ENCODE measurements at places on chromosomes 12 and 14. TPM values are rescaled to one million over a fixed set of nuclear protein-coding genes. Genes with fewer than 3 reads are reported as not detected.

DNA sequence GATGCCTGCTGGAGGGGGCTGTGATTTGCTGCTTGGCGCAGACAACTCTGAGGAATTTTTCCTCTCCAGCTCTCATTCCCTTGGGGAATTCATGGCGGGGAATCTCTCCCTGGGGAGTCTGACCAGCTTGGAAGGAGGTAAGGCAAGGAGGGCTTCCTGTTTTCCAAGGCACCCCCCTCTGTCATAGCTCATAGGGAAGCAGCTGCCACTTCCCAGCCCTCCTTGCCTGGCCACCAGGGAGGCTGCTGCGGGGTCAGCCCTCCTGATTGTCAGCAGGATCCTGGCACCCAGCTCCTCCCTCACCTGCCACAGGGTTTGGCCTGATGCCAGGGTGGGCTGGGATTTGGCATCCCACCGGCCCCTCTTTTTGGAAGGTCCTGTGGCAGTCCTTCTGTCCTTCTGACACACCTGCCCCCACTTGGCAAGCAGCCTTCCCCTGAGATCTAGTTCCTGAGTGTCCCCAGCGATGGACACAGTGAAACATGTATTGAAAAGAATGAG, 74.9 kb downstream of the TSPAN9 start:
- no peak overlapping the region for H3K4me3 ChIP-seq
- DNase-seq = no peak
- peaks cover 16% of the 10 kb centered on the region for H3K27me3 ChIP-seq
- H3K36me3 ChIP-seq = no peaks in the 10 kb centered on the region

DNA sequence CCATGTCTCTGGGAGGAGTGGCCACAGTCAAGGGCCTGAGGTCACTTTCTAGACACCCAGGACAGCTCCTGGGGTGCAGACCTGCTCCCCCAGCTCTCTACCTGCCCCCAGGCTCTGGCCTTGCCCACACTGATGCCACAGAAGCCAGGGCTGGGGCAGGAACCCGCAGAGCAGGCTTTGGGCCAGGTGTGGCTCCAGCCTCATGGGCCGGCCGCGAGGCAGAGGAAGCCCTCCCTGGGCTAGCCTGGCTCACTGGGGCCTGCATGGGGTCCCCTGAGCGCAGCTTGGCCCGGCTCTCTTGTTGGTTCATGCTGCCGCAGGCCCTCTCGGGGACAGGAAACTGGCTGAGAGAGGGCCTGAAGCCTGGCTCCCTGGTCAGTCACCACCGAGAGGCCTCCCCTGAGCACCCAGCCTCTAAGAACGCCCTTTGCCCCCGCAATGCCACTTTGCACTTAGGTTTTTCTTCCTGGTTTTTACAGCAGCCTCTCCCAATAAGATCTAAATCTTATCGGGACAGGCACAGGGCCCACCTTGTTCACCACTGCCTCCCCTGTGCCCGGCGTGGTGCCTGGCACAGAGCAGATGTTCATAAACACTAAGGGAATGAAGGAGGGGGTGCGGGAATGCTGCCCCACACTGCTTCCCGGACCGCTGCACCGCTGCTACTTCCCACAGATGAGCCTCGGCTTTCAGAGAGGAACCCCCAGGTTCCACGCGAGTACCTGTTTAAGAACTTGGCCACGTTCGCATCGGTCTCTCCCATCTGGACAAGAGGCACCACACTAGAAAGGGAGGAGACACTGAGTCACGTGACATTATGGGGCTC, 14.7 kb downstream of the MMAB start:
- no peaks in the 10 kb centered on the region for H3K27me3 ChIP-seq
- no peak overlapping the region for H3K27ac ChIP-seq
- no peaks in the 10 kb centered on the region for H3K4me1 ChIP-seq
- peaks cover 20% of the 10 kb centered on the region for H3K36me3 ChIP-seq
- DNase-seq = no peak

GRCh38 chr12:115722181-115722580, 555.3 kb downstream of the MED13L start:
- no peaks in the 10 kb centered on the region for H3K27me3 ChIP-seq
- no peaks in the 10 kb centered on the region for H3K4me1 ChIP-seq
- no peak for DNase-seq
- H3K36me3 ChIP-seq = no peaks in the 10 kb centered on the region

PTPN6 gene
- total RNA-seq = 346 TPM

GRCh38 chr14:100376751-100377171, 53.6 kb downstream of the SLC25A47 start:
- peaks cover 52% of the 10 kb centered on the region for H3K4me1 ChIP-seq
- no peak for DNase-seq
- H3K36me3 ChIP-seq = peaks cover 25% of the 10 kb centered on the region
- peak overlapping the region; percentile 95 for H3K4me3 ChIP-seq

DNA sequence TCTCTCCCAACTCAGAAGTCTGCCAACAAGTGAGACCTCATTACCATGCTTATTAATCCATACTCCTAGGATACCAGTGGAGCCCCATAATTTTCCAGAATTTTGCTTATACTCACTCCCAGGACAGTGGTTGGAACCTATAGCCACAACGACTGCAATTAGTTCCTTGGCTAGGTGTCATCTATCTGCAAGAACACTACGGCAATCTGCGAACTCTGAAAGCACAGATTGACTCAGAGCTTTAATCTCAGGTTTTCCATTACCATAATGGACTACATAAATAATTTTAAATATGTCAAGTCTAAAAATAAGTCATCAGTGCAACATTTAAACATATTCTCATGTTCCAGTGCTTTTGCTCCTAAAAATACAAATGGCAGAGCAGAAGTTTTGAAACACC, 33.4 kb downstream of the TMTC3 start:
- no peak overlapping the region for H3K4me3 ChIP-seq
- no peak for DNase-seq
- no peaks in the 10 kb centered on the region for H3K27me3 ChIP-seq
- no peaks in the 10 kb centered on the region for H3K4me1 ChIP-seq
- H3K36me3 ChIP-seq = peaks cover 51% of the 10 kb centered on the region

DNA sequence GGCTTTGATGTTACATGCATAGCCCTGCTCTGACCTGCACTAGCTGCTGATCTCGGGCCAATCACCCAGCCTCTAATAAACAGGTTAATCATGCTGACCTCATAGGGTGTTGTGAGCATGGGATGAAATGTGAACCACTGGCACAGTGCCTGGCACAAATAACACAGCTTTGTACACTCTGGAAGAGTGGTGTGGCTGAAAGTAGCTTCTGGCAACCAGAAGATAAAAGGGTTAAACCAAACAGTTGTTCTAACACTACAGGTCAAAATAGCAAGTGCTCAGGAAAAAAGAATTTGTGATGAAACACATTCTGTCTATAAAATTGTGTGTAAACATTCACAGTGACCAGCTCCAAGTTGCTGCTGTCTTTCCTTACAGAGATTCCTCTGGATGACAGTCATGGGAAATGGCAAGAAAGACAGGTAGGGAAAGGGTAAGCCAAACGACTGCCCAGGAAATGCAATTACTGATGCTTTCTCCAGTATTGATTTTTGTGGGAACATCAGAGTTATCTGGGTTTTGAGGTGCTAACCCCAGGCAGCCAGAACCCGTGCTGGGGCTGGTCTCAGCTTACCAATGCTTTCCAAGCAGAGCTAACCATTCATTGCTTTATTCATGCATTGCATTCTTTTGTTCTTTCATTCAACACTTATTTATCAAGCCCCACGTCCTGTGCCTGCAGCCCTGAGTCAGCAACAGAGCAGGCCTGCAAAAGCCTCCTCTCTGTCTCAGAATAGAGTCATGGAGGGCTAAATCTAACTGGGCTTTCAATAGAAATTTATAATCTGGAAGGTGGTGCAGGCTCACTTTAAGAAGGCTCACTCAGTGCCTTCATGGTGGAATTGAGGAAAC, 38.1 kb upstream of the CAPRIN2 start:
- H3K27ac ChIP-seq = no peak overlapping the region
- no peak for DNase-seq
- H3K36me3 ChIP-seq = no peaks in the 10 kb centered on the region
- peaks cover 34% of the 10 kb centered on the region for H3K27me3 ChIP-seq
- no peak overlapping the region for H3K4me3 ChIP-seq

GRCh38 chr12:53594897-53595615, 31.1 kb downstream of the ATF7 start:
- H3K36me3 ChIP-seq = peaks cover 15% of the 10 kb centered on the region
- no peaks in the 10 kb centered on the region for H3K27me3 ChIP-seq
- peaks cover 6% of the 10 kb centered on the region for H3K4me1 ChIP-seq
- H3K4me3 ChIP-seq = no peak overlapping the region
- H3K27ac ChIP-seq = no peak overlapping the region

DNA sequence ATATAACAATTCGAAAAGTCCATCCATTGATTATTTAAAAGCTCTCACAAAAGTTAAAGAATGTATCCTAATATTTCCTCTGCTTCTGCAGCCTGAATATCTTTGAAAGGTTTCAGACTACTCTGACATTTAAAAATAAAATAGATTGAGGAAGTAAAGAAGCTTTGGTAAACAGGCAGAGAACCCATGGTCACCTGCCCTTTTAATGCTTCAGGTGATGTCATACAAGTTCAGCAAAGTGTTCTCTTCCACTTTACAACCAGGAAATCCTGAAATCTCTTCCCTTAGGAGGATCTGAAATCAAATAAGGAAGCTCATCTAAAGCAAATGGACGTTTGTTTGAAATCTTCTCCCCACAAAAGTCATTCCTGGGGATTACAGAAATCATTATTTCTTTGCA, 322.4 kb downstream of the PDZRN4 start:
- no peaks in the 10 kb centered on the region for H3K36me3 ChIP-seq
- peaks cover 2% of the 10 kb centered on the region for H3K27me3 ChIP-seq
- H3K4me3 ChIP-seq = no peak overlapping the region
- DNase-seq = no peak
- H3K27ac ChIP-seq = no peak overlapping the region
- no peaks in the 10 kb centered on the region for H3K4me1 ChIP-seq

PTPRQ gene
- total RNA-seq = not detected

SRRM4 gene
- not detected for total RNA-seq

- no peak overlapping the region for H3K27ac ChIP-seq
- H3K4me3 ChIP-seq = no peak overlapping the region
- H3K36me3 ChIP-seq = no peaks in the 10 kb centered on the region
- no peaks in the 10 kb centered on the region for H3K27me3 ChIP-seq
Measured at GRCh38 chr12:18723752-18724151, 14.1 kb downstream of the PLCZ1 start.

All from activated CD4-positive, alpha-beta T cell treated with anti-CD3 and anti-CD28 coated beads, Interleukin-2, amount 10 ng/mL, durations not matched to agents 7 days and 5 days (primary cell).